AG09309 (cell line): ENCODE measurements at places on chromosomes 1 and 21.

DNA sequence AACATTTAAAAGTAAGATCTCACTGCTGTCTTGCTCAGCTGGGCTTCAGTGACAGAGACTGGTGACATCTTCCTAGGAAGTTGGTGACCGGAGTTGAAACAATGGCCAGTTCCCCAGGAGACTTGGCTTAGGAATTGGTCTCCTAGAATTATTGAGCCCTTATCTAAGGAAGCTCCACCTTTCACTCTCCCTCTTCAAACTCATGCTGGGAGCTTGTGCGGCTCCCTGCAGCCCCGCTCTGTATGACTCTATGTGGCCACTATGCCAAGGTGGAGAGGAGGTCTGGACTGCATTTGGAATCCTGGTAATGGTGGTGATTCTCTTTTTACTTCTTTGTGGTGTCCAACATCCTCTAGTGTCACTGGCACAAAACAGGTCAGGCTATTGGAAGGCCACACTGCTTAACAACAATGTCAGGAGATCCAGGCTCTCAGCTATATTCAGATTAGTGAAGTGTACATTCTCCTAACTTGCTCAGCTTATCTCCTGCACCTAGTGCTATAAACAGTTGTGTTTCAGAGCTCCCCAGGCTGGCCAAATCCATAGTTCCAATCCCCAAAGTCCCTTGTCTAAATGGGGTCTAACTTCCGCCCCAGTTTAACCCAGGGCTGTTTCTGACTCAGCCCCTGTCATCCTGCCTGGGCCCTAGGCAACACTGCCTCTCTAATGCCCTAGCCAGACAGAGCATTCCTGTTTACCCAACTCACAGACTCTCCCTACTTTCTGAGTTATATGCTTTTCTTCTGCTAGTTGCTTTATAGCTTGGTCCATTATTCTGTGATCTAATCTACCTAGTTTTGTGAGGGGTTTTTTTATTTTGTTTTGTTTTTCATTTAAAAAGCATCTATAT is 18.3 kb downstream of the ATP2B4 start:
- DNase-seq = no peak

DNA sequence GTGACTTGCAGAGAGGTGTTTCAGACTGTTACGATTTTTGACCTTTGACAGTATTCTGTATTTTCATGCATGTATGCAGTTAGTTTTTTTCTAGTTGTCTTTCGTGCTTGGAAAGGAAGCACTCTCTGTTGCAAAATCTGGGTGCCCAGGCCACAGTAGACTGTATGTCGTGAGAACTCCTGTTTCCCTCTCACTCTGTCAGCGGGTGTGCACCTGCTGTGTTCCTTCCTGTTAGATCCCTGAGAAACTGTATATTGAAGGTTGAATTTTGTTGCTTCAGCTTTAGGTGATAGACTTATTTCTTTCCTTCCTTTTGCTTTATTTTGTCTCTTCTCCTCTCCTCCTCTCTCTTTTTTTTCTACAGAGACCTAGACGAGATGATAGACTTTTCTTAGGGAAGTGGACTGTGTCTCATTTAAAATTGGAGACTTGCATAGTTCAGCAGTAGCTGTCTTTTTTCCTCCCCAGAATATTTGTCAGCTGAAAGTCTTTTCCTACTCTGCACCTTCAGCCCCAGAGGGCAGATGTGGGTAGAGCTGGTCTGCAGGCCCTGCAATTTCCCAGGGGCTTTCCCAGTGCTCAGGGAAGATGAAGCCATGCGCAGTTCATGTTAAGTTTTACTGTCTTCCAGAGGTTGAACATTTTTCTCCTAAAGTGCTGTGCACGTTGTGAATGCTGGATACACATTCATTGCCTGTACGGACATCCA is 1.4 kb downstream of the TRAPPC10 start:
- DNase-seq = no peak

- DNase-seq = no peak
Measured at GRCh38 chr1:31764312-31765040, at the start of gene ADGRB2. Gene ADGRB2, minus strand, starts transcription at chr1:31764340. Its CDS starts 7,119 bp downstream, at chr1:31757221.

GRCh38 chr21:41442481-41443186 is 16.6 kb downstream of the MX1 start:
- DNase-seq = no peak

GRCh38 chr1:223401873-223402789 is 8.9 kb downstream of the CCDC185 start:
- DNase-seq = peak; percentile 46

GRCh38 chr1:169024800-169025271 is 81.7 kb upstream of the ATP1B1 start:
- DNase-seq = no peak

DNA sequence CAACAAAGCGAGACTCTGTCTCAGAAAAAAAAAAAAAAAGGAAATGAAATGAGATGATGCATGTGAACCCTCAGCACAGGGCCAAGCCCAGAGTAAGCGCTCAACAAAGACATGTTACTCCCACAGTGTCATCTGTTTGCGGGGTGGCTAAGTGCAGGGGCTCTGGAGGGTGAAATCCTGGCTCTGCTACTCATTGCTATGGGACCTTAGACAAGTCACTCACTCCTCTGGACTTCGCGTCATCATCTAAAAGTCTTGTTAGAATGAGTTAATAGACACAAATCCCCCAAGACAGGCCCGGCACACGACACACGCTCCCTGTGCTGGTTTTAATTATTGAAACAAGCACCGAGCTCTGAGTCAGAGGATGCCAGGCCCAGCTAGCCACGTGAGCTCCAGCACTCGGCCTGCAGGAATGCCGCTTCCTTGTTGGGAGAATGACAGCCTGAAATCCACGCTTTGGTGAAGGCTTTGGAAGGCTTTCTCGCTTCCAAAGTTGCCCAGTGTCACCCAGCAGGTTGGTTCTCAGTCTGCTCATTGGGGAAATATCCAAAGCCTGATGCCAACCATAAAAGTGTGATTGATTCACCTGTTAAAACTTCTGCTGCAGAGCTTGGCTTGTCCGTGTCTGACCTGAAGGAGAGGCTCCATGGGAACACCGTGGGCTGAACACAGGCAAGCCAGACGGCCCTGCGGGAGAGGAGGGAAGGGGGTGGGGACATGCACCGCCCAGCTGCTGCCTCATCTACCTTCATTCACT is 36.7 kb upstream of the TARDBP start:
- DNase-seq = peak; percentile 91

DNA sequence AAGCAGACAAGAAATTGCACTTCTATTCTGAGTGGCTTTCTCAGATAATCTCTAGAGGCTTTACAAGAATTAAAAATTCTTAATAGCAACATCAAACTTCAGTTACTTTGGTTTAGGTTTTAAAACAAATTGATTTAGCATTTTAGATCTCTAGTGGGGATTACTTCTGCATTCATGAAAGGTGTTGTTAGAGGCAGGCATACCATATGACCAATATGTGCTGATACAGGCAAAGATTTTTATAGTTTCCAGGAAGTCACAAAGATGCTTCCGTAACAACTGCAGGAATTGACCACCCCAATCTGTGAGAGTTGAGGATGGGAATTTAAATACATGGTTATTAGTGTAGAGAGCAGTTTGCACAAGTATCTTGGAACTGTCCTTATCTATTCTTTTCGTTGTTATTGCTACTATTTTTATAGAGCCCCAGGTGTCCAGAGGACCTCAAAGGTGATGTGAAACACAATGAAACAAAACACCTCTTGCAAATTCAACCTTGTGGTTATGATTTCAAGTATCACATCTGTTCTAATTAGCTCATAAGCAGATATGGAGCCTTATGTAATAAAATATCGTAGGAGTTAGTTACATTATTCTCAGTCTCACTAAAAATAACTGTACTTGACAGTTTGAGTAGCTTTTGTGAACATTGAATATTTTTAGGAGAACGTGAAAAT is 512.7 kb upstream of the ADGRL4 start:
- DNase-seq = no peak

DNA sequence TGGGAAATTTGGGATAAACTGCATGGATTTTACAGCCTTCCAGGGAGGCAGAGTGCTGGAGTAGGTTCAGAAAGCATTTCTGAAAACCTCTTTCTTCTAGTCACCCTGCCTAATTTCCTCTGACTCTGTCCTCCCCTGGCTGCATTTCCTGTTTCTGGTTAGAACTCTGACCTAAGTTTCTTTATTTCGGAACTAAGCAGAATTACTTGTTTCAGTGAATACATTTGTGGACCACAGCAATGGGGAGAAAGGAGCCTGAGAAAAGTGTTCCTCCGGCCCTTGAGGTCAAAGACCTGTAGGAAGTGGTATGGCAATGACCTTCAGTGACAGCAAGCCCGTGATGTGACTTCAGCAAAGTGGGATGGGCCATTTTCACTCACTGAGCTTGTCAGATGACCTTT is 173.4 kb upstream of the RUNX1 start:
- DNase-seq = no peak

- DNase-seq = no peak
Measured at GRCh38 chr1:160644399-160644798, 2.4 kb downstream of the SLAMF1 start.

GRCh38 chr1:1118011-1118875 is 2.4 kb upstream of the C1orf159 start:
- DNase-seq = no peak

DNA sequence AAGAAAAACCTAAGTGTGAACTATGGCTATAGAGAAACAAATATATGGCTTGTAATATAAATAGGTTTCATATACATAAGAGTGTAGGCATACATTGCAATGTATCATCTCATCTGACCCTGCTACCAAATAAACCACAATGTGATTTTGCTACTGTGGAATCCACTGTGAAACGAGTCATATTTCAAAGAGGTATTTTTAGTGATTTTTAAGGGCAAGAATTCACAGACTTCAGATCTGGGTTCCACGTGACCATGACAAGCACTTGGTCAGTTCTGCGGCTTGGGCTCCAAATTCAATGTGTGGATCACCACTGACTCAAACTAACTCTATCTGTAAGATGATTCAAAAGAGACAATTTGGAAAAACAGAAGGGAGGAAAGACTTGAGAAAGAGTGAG is 147.0 kb upstream of the ERG start:
- peak; percentile 52 for DNase-seq

DNA sequence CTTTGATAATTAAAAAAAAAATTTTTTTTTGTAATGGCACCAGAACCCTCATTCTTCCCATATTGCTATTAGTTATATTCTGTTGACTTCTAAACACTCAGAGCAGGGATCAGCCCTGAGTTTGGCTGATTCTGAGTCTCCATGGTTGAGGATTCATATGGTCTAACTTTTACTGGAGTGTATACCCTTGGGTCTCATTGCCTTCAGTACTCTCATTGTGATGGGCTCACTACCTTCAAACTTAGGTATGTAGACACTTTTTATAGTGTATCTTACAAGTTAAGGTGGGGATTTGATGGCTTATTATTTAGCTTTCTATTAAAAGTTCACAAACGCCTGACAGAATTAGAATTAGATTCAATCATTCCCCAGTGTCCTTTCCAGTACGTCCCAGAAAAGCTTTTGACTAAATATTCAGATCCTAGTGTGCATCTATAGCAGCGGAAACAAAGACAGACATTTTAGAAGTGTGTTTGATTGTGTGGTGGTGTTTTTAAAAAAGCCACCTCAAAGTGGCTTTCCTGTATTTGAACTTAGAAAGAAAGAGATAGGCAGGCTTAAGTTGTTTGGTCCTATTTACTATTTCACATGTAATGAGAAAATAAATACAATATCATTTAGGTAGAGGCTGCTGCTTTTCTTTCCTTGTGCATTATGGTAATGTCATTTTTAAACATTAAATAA is 1.4 kb downstream of the MACF1 start:
- DNase-seq = no peak

DNA sequence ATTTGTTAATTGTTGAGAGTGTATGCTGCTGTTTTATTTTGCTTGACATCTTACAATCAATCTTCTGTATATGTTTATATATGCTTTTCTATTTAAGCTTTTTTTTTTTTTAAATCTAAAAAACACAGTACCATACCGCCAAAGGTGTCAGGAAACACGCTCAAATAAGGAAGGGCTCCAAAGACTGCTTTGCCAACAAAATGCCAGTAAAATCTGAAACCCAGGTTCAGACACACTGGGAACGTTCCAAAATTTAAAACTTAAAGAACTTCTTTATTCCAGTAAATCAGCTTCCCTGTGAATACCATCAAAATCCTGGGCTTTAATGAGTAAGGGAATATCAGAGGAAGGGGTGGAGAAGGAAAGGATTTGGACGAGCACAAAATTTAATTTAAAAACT is 87.3 kb downstream of the SIM2 start:
- DNase-seq = no peak

GRCh38 chr21:46046471-46046870 is 51.4 kb upstream of the COL6A2 start:
- DNase-seq = no peak

DNA sequence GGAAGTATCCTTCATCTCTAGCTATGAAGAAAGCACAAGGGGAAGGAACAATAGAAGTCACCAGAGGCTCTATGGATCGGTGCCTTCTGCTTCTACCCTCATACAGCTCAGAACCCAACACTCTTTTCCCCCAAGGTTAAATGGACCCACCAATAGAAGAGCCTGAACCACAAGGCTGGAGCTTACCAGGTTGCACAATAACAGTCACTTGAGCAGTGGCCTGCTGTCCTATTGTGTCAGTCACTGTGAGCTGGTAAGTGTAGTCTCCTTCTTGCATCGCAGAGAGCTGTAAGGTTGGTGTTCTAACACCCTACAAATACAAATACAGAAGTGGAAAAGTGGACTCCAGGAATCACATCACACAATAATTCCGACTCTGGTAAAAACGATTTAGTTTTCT is 103.0 kb downstream of the KIAA0319L start:
- no peak for DNase-seq
